ENCODE measurements at places on chromosomes 2 and 18.

DNA sequence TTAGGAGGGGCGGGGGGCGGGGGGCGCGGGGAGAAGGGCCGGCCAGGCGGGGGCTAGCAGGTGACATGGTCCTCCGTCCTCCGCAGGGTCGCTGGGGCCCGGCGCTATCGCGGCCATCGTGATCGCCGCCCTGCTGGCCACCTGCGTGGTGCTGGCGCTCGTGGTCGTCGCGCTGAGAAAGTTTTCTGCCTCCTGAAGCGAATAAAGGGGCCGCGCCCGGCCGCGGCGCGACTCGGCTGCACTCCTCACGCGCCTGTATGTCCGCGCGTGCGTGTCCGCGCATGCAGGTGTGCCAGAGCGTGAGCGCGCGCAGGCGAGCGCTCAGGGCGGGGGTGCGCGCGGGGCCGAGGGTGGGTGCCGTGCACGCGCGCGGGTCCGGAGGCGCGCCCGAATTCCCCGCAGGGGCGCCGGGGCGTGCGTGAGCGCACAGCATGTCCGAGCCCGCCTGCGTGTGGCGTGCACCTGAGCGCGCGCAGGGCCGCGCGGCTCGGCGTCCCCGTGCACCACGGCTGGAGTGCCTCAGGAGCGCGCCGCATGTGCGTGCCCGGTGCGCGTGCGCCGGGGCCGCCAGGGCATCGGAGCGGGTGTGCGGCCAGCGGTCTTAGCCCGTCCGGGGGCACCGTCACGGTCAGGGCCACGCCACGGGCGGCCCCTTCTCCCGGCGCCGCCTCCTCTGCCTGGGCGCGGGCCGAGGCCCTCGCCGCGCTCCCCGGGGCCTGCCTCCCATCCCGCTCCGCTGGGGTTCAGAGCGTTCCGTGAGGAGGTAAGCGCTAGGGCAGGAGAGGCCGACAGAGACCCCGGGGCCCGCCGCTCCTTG lies 6.3 kb downstream of the SNORC start:
- DNase-seq, result peak; percentile 29

DNA sequence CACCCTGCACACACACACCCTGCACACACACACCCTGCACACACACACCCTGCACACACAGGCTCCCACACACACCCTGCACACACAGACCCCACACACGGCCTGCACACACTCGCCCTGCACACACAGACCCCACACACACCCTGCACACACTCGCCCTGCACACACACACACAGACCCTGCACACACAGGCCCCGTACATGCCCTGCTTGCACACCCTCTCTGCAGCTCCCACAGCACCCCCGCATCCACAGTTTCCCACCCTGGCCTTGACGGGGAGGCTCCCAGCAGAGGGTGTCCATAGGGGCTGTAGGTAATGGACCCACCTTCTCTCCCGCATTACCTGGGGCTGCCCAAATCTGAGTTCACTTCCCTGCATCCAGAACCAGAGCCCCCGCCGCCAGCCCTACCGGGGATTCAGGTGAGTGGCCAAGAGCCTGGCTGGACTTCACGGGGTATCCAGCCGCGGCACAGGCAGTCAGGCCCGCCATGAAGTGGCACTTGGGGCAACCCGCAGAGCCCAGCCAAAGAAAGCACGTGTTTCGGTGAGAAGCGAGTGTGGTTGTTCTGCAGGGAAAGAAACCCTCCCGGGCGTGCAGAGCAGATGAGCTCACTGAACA lies 88.6 kb upstream of the GPC1 start:
- no peak for DNase-seq

DNA sequence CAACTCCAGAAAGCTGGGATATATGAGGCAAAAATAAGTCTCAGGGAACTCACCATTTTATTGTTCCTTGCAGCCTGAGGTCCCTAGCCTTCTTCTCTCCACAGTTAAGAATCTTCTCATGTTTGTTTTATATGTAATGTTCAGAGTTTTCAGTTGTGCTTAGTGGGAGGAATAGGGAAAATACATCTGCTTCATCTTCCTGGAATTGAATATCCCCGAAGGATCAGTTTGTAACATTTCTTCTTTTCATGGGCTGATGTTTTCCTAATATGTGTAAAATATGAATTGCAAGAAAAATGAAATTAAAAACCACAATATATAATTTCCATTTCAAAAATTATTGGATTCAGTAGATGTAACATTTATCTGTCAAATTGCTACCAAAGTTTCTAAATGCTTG lies 8.0 kb downstream of the GALNT1 start:
- no peak for DNase-seq

- DNase-seq, result no peak
Observed at GRCh38 chr18:48627216-48627615, 88.4 kb downstream of the CTIF start.

- no peak for DNase-seq
Observed at GRCh38 chr2:57880446-57880845, 166.2 kb upstream of the VRK2 start.

GRCh38 chr2:121502246-121502645 lies 28.4 kb upstream of the RNU4ATAC start:
- DNase-seq, result no peak

GRCh38 chr2:210199186-210199765 lies 26.0 kb downstream of the ACADL start:
- no peak for DNase-seq

- DNase-seq, result no peak
Observed at GRCh38 chr18:31637445-31637844, 45.8 kb downstream of the TTR start.

DNA sequence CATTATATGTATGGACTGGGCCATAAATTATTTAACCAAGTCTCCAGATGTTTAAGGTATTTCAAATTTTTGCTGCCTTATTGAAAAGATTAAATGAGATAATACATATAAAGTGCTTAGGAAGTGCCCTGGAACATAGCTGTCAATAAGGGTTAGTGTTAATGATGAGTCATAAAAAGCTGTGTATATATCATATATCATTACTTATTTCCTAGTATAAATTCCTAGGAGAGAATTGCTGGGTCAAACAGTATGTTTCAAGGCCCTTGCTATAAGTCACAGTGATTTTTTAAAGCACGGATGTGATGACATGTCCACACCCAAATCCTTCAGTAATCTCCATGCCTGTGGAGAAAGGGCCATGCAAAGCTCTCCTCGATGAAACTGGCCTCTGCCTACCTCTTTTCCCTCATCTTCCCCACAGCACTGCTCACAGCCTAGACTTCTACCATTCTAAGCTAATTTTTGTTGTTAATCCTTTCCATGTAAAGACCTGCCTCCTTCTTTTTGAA lies 8.5 kb downstream of the ZNF2 start:
- no peak for DNase-seq

- DNase-seq, result no peak
Observed at GRCh38 chr2:7346336-7346735, 429.1 kb downstream of the RNF144A start.

DNA sequence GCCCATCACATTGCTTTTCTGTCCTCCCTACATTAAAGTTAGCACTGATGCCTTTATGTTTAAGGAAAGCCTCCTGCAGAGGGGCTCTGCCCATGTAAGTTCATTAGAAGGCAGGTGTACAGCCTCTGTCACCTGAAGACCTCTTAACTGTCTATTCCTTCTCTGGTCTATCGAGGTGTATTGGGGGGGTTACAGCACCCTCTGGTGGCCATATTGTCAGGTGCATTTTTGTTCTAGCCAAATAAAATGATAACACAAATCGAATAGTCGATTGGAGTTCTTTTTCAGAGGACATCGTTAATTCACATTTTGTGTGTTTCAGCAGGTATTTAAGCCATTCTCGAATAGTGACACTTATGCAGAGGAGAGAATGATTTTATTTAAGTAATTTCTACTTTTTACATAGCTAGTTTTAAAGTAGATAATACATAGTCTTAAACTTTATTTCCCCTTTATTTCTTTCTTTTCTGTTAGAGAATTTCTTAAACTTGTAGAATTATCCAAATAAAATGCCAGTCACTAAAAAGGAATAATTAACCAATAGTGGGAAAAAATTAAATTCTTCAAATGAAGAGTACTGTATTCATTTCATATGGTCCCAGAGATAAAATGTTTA lies 136.8 kb downstream of the NEDD4L start:
- no peak for DNase-seq

- DNase-seq, result no peak
Observed at GRCh38 chr18:50507120-50507590, 52.7 kb upstream of the MAPK4 start.

DNA sequence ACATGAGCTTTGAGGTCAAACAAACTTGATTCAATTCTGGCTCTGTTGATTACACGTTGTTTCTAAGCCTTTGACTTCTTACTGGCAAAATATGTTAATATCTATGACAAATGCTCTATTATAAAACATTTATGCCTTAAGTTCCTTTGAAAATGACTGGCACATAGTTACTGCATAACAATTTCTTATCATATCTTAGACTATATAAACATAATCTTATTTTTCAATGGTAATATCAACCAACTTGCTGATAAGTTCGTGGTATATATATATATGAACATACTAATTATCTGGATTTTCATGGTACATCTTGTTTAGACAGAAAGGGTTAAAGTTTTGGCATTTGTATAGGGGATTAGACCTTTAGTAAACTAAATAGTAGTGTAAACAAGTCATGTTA lies 645.6 kb upstream of the ZNF804A start:
- DNase-seq, result no peak

- DNase-seq, result no peak
Observed at GRCh38 chr2:203649176-203649814, 57.1 kb upstream of the CD28 start.

- DNase-seq, result no peak
Observed at GRCh38 chr2:644871-645270, 32.3 kb downstream of the TMEM18 start.

DNA sequence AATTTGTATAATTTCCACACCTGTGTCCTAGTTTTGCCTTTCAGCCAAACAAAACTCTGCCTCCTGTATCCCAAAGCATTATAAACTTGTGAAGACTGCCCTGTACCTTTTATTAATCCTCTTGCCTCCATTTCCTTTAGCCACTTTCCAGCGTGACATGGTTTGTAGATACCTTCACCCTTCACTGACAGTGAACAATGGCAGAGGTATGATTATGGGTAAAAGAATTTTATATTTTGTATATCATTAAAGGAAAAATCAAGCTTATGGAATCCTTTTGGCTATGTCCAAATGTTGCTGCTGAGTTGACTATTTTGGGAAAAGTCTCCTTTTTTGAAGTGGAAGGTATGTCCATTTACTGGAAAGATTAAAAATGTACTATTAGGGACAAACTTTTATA lies 251.7 kb downstream of the HNMT start:
- no peak for DNase-seq

GRCh38 chr2:96945014-96945413 lies 41.4 kb downstream of the FAM178B start:
- no peak for DNase-seq

GRCh38 chr2:109045505-109045904 lies 56.5 kb upstream of the EDAR start:
- no peak for DNase-seq

GRCh38 chr18:50099725-50100407 lies 95.1 kb downstream of the MYO5B start:
- no peak for DNase-seq

DNA sequence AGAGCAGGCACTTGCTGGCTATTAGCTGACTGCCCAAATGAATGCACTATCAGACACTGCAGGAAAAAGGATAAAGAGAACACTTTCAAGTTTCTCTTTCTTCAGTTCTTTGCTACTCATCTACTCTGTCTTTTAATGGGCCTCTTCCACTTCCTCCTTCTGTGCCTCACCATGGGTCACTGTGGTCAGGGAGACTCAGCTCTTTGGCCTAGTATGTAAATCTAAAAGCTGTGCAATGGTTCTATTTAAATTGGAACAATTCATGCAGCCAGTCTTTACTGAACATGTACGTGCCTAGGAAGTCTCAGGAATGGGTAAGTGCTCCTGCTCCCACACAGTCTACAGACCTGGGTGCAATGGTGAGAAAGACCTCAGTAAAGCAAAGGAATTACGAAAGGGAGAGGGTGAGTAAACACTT lies 79.1 kb upstream of the DNMT3A start:
- DNase-seq, result no peak

- DNase-seq, result no peak
Observed at GRCh38 chr2:170307052-170307451, 129.1 kb downstream of the MYO3B start.

DNA sequence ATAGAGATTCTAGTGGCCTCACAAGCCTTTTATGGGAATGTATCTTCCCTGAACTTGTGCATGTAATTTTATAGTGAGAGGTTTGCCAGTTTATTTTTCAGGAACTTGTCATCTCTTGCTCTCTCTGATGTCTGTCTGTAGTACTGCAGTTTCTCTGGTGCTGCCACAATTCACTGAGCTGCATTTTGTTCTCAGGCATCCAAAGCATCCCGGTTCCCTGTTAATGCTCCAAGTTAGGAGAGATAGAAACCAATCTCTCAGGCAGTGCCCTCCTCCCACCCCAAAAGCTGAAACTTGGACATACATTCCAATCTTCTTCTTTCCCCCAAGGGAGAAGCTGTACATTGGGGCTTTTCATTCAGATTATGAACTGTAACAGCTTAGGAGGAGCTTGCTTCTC lies 30.1 kb upstream of the GRB14 start:
- no peak for DNase-seq

GRCh38 chr2:230781130-230781797 lies 68.6 kb downstream of the CAB39 start:
- DNase-seq, result no peak

DNA sequence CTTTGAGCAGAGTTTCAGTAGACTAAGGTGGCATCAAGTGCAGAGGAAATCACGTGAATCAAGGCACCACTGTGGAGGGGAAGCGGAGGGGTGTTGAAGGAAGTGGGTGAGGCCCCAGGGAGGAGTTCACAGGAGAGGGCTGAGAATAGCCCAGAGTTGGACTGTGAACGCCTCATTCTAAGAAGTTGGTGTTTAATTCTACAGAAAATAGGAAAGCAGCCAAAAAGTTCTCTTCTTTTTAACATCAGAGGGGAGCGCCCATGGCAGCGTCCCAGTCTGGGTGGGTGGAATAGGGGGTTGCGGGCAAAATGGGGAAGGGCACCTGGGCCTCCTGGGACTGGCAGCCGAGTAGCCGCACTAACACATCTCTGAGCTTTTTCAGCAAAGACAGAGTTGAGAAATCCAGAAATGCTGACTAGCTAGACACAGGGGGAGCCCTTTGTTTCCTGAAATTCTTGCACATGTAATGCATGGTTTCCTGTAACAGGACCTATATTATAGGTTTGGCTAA lies 97.0 kb downstream of the NEB start:
- no peak for DNase-seq

All from cardiac septum (tissue), 1 donor.